Vagina (tissue), 2 donors: ENCODE measurements at places on chromosomes 12 and 14.

- no peak for DNase-seq
Measured at GRCh38 chr14:100325958-100326357, 2.8 kb downstream of the SLC25A47 start.

- DNase-seq = no peak
Measured at GRCh38 chr14:31827325-31827724, 249.8 kb upstream of the ARHGAP5 start.

- DNase-seq = no peak
Measured at GRCh38 chr12:31316891-31317290, 9.1 kb downstream of the SINHCAF start.

DNA sequence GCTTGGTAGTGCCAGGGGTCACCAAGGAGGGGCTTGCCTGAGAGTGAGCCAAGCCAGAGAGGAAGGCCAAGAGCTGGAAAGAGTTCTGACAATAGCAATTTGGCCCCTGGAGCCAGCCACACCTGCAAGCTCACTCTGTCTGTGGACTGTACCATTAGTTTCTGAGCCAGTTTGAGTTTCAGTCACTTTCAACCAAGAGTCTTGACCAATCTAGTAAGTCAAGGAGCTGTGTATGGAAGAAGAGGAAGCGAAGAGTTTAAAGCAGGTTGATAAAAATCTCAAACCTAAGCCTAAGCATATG, 38.5 kb downstream of the NT5DC3 start:
- no peak for DNase-seq

DNA sequence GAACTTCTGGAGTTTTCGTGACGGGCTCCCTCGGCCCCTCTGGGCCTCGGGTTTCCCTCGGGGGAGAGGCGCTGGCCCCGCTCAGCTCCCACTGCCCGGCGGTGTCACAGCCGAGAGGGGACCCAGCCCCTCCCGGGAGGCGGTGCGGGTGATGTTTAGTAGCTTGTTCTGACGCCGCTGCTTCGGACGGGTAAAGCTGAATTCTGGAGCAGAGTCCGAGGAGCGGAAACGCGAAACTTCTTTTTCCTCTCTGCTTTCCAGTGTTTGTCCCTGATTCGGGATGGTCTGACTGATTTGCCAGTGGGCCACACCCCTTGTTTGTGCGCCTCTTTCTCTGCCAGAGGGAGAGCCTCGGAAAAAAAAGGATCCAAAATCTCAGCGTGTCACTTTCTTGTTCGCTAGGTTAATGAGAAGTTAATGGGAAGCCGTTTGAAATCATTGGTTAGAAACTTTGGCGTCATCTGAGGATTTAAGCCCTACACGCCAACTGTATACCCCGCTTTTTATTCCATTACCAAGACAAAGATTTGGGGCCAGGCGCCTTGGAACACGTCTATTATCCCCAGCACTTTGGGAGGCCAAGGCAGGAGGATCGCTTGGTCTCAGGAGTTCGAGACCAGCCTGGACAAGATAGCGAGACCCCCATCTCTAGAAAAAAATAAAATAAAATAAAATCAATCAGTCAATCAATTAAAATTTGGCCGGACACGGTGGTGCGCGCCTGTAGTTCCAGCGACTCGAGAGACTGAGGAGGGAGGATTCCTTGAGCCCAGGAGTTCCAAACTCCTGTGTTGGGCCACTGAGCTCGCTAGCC, 756 bp downstream of the TULP3 start:
- DNase-seq = no peak

DNA sequence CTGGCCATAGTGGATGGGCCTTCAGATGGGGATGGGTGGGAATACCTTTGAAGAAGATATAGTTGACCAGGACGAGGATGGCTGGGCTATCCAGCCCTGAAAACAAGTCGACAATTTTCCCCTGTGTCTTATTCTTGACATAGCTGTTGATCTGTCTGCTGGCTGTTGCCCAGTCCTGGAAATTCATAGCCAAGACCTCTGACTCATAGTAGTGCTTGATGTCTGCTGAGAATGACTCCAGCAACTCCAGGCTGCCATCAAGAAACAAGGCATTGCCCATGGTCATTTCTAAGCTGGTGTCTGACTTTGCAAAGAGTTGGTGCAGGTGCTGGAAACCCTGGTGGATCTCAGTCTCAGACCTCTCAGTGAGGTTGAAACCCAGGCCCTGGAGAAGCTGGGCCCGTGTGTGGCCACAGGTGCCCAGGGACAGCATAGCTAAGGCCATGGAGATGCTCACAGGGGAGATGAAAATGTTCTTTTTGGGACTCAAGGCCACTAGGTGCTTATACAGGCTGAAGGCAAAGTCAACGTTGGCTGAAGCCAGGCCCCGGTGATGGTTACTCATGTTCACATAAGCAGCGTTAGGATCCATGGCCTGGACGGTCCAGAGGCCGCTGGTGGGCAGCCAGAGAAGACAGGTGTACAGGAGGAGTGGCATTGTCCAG, 9.0 kb downstream of the SERPINA6 start:
- DNase-seq = peak; percentile 67

GRCh38 chr12:2876431-2877046, 435 bp downstream of the FOXM1 start:
- DNase-seq = no peak

DNA sequence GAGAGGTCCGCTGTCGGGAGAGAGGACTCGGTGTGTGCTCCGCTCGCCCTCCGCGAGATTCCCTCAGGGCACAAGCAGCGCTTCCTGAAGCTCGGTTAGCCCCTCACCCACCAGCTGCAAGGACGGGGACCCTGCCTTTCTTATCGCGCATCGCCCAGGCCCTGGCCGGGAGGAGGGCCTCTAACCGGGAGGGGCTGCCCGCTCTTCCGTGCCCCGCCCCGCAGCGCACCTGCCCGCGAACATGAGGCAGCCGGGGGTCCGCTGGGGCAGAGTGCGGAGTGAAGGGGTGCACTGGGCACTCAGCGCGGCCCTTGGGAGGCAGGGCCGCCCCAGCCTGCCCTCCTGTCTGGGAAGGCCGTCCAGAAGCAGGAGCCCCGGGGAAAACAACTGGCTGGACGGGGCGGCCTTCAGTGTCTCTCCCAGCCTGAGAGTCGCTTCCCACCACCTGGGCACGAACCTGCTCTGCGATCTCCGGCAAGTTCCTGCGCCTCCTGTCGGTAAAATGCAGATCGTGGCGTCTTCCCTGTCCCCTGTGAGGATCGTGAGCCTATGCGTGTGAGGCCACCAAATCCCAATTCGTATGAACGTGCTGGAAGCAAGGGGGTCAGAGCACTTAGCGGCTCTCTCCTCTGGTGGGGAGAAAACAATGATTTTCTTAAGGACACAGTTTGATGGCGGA, 28.0 kb upstream of the ADIPOR2 start:
- no peak for DNase-seq

DNA sequence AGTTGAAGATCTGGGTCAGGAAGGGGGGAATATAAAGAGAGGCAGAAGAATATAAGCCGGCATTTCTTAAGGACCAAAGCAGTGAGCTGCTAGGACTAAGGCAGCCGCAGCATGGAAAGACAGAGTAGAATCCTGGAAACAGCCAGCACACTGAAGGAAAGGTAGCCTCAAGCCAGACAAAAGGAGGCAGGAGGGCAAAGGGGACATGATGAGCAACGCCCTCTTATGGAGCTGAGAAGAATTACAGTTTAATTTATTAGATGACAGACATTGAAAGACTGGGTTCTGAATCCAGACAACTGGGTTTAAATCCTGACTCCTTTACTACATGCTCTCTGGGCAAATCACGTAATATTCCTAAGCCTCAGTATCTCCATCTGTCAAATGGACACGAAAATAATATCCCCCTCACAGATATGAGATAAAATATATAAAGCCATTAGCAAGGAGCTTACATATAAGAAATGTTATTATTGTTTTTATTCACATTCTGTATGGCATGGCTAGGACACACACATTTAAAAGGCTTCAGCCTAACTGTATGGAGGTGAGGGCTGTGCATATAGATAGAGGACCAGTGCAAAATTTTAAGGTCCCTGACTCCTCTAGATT, 8.1 kb upstream of the PCED1B start:
- no peak for DNase-seq

- DNase-seq = no peak
Measured at GRCh38 chr12:75781532-75782046, 250.0 kb downstream of the PHLDA1 start.

GRCh38 chr12:31492599-31493196, 98.2 kb downstream of the DENND5B start:
- DNase-seq = no peak

GRCh38 chr12:42187799-42188198, 43.1 kb upstream of the GXYLT1 start:
- DNase-seq = no peak

DNA sequence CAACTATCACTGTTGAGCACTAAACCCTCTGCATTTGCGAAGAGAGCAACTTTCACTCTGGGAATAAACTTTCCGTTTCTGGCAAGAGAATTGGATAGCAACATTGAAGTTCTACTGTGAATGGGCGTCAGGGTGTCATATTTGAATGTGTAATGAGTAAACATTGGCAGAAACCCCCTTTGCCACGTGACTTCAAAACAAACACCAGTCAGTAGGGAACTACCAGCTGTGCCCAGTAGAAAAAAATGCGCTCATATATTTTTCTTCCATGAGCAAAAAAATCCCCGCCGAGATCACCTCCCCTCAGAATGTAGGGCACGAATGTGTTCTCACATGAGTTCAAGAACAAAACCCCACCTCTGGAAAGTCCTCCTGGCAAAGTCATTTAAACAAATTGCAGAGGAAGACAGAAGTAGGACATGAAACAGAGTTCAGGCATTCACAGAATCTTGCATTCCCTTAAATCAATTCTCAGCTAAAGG, 80.6 kb downstream of the BTG1 start:
- DNase-seq = no peak

DNA sequence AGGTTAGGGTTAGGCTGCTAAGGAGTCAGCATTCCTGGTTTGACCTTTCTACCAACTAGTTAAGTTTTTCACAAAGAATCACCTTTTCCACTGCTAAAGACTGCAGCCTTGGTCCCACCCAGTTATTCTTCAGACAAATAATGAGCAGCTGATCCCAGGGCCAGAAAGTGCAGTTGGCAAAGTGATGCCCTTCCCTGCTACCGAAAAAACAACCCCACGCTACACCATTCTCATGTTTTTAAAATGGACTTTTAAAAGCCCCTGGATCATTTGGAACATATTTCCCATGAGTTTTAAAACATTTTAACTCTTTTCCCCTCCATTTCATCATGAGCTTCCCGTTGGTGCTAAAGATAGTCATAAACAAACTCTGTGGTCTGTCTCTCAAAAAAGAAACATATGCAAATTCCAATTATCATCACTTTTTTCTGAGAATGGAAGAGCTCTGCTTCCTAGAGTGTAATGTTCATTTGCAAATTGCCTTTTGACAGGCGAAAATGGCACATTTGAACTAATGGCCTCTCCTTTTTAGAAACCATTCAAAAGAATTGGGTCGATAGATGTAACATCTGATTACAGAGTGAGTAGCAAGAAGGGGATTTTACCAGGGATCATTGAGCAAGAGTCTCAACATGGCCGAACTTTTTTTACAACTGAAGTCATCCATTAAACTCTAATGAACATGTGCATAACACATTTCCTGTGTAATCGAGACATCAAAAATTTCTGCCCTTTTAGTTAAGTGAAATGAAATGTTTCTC, 129.3 kb upstream of the RAP1B start:
- no peak for DNase-seq

GRCh38 chr12:34407813-34408212, 385.5 kb downstream of the ALG10 start:
- no peak for DNase-seq

DNA sequence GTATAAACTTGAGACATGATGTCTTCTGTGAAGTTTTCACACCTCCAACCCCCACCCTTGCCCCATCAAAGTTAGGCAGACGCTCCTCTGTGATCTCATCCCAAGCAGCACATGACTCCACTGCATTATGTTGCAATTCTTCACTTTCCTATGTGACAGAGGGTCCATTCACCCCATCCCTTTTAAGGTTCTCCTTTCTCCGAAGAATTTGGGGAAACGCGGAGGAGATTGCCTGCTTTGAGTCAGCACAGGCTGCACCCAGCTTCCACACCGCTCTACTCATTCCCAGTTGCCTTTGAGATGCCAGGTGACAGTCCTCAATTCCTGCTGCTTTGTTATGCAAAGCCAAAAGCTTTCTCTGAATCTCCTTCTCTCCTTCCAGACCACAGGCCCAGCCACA, 61.8 kb downstream of the PHLDA1 start:
- DNase-seq = no peak

GRCh38 chr14:81818271-81818670, 284.6 kb upstream of the SEL1L start:
- no peak for DNase-seq

- DNase-seq = no peak
Measured at GRCh38 chr12:25585021-25585523, 32.0 kb upstream of the LMNTD1 start.

DNA sequence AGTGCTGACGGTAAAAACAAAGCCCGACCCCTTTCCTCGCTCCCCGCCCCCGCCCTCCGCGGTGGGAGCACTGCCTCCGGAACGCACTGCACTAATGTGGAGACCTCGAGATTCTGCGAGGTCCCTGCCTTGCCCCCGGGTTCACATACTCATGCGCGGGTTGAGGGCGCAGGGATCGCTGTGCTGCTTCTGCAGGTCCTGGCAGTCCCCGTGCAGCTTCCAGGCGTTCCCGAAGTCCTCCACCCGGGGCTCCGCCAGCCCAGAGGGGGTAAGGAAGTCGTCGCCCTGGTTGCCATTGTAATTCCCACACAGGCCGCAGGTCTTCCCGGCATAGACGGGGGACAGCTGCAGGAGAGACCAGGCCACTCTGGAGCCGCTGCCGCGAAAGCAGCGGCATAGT, 66.8 kb downstream of the VWF start:
- DNase-seq = no peak

- no peak for DNase-seq
Measured at GRCh38 chr12:62379026-62379722, 87.5 kb upstream of the MON2 start.

DNA sequence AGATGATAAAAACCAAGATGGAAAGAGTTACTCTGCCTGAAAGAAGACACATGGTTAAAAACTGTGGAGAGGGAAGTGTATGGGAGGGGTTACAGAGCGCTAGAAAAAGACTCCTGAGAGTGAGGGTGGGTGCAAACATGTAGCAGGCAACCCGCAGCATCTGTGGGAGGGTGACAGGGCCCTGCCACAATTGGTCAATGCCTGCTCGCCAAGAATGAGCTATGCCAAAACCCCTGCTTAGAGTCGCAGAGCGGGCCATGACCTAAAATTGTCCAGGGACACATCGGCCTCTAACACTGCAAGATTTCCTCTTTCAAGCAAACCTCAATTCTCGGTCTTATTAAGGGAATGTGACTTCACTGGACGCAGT, 700 bp downstream of the PRKAG1 start:
- DNase-seq = no peak

DNA sequence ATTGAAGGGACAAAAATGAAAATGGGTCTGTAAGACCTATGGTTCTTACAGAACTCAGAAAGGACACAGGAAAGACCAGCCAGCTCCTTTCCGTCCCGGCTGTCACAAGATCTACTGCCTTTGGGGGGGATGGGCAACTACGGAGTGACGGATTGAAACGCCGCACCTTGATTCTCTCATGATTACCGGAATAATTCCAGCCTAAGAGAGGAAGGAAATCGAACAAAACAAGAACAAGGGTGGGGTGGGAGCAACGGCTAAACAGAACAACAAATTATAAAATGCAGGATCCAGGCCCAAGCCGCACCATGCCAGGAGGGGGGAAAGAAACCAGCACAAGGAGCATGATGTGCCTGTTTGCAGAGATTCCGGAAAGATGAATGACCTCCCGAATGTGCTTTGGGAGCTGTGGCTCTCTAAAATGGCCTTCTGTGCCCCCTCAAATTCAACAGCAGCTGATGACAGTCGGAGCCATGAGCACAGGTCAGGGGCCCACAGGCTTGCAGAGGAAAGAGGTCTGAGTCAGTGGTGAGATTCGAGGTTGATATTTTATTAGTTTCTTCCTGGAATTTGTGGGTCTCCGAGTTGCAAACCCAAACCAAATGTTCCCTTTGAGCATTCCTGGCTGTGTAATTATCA, 72.1 kb downstream of the SPRING1 start:
- DNase-seq = no peak
